ENCODE measurements at places on chromosomes 4 and X.

- peaks cover 26% of the 10 kb centered on the region for H3K27me3 ChIP-seq
- no peak for DNase-seq
- no peaks in the 10 kb centered on the region for H3K4me1 ChIP-seq
- no peak overlapping the region for H3K4me3 ChIP-seq
- no peak overlapping the region for H3K27ac ChIP-seq
These were observed 60.9 kb downstream of the SLC7A11 start for GRCh38 chr4:138181287-138181686.

GRCh38 chr4:128707864-128708263 is 101.6 kb upstream of the JADE1 start:
- H3K4me1 ChIP-seq = no peaks in the 10 kb centered on the region
- H3K27me3 ChIP-seq = no peaks in the 10 kb centered on the region
- H3K36me3 ChIP-seq = no peaks in the 10 kb centered on the region
- DNase-seq = no peak
- H3K4me3 ChIP-seq = no peak overlapping the region

- no peak for DNase-seq
- H3K4me3 ChIP-seq = no peak overlapping the region
- H3K27ac ChIP-seq = no peak overlapping the region
- no peaks in the 10 kb centered on the region for H3K36me3 ChIP-seq
- no peaks in the 10 kb centered on the region for H3K27me3 ChIP-seq
These were observed 293.5 kb downstream of the OPHN1 start for GRCh38 chrX:68139791-68140190.

DNA sequence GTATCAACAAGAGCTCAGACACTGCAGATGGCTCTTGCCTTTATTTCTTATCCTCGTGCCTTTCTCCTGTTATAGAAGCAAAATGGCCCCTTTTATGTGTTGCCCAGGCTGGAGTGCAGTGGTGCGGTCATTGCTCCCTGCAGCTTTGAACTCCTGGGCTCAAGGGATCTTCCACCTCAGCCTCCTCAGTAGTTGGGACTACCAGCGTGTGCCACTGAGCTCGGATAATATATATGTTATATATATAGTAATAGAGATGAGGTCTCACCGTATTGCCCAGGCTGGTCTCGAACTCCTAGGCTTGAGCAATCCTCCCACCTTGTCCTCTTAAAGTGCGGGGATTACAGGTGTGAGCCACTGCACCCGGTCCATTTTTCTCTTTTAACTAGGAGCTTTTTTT is 79.7 kb downstream of the TMEM131L start:
- peak overlapping the region; percentile 47 for H3K27ac ChIP-seq
- DNase-seq = no peak
- H3K4me3 ChIP-seq = no peak overlapping the region
- peaks cover 20% of the 10 kb centered on the region for H3K36me3 ChIP-seq
- H3K4me1 ChIP-seq = peaks cover 38% of the 10 kb centered on the region

DNA sequence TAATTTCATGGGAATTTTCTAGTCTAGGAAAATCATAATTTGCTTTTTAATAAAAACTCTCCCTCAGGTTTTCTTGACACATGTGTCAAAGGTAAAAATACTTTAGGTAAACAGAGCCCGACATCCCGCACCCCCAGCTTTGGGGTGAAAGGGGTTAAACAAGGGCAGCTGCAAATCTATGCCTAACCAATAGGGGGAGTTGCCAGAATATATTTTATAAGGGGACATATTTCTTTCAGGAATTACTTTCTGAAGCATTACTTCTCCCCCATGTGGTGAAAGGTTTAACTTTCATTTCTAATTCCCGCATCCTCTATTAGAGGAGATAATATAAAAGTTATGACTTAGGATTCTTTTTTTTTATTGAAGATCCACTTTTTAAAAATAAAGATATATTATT is 53.9 kb upstream of the HEPH start:
- peak; percentile 1 for DNase-seq
- H3K27ac ChIP-seq = no peak overlapping the region
- H3K27me3 ChIP-seq = no peaks in the 10 kb centered on the region
- no peak overlapping the region for H3K4me3 ChIP-seq
- peaks cover 4% of the 10 kb centered on the region for H3K4me1 ChIP-seq

- H3K4me1 ChIP-seq = no peaks in the 10 kb centered on the region
- H3K27ac ChIP-seq = no peak overlapping the region
- H3K27me3 ChIP-seq = peaks cover 4% of the 10 kb centered on the region
- no peaks in the 10 kb centered on the region for H3K36me3 ChIP-seq
These were observed 112.9 kb downstream of the MBNL3 start for GRCh38 chrX:132375941-132376340.

DNA sequence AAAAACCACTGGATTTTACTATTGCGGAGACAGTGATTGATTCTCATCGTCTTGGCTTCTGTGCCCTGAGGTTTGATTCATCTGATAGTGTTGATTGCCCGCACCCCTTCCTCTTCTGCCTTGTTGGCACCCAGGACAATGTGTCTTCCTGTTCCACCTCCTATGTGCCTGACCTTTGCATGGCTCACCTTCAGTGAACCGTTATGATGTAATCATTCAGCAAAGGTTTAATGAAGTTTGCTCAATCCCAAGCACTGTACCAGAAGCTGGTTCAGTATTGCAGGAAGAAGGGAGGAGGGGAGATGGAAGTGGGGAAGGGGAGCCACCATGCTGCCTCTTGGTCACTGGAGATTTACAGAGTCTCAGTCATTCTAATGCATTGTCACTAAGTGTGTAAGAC is 36.3 kb downstream of the PDGFRA start:
- no peak for DNase-seq
- H3K4me1 ChIP-seq = no peaks in the 10 kb centered on the region
- peaks cover 4% of the 10 kb centered on the region for H3K27me3 ChIP-seq
- no peaks in the 10 kb centered on the region for H3K36me3 ChIP-seq
- no peak overlapping the region for H3K4me3 ChIP-seq

DNA sequence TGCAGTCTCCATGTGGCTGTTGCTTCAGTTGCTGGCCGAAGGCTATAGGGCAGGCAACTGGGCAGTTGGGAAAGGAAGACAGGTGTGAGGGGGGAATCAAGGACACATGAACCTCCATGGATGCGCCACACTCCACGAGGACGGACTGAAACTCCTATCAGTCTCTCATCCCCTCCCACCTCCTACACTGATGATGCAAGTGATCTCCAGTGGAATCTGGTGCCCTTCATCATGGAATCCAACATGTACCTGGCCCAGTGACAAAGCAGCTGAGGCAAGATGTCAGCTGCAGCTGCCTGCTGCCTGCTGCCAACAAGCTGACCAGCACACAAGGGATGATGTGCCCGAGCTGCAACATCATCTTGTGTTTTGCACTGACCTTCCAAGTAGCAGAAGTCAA is 26.0 kb upstream of the MGST2 start:
- no peak overlapping the region for H3K27ac ChIP-seq
- H3K27me3 ChIP-seq = peaks cover 10% of the 10 kb centered on the region
- DNase-seq = no peak
- no peaks in the 10 kb centered on the region for H3K4me1 ChIP-seq
- no peak overlapping the region for H3K4me3 ChIP-seq

GRCh38 chr4:10281996-10282395 is 165.4 kb upstream of the WDR1 start:
- H3K4me3 ChIP-seq = no peak overlapping the region
- no peak overlapping the region for H3K27ac ChIP-seq
- no peaks in the 10 kb centered on the region for H3K4me1 ChIP-seq
- DNase-seq = no peak

- no peak for DNase-seq
- H3K36me3 ChIP-seq = no peaks in the 10 kb centered on the region
These were observed 65.0 kb downstream of the COQ2 start for GRCh38 chr4:83219344-83220331.

DNA sequence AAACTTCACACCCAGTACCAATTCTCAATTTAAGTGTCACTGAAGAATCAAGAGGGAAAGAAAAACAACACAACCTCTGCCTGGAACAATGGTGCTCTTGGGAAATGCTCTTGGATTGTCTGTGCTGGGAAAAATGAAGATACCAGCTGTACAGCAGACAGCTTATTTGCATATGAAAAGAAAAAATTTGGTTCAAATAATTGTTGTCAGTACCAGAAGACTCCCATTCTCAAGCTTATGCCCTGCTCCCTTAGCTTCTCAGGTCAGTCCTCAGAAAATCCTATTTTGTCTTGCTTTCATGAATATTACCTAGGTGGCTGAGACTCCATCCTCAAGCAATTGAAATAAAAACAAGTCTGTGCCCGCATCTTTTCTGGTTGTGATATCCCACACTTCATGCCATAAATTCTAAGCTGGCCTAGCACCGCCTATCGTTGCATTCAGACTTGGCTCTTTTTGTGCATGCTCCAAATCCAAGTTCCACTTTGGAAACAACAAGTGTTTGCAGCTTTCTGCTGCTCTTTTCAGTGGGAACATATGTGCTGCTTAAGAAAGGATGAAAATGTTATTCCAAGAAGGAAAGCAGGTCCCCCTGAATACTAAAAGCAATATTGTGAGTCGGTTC is 431.6 kb downstream of the INPP4B start:
- no peak for DNase-seq
- H3K36me3 ChIP-seq = no peaks in the 10 kb centered on the region
- H3K4me1 ChIP-seq = no peaks in the 10 kb centered on the region
- H3K4me3 ChIP-seq = no peak overlapping the region
- H3K27ac ChIP-seq = no peak overlapping the region

GRCh38 chrX:153420851-153421599 is 9.8 kb downstream of the ZFP92 start:
- peaks cover 9% of the 10 kb centered on the region for H3K27me3 ChIP-seq
- no peak for DNase-seq
- no peaks in the 10 kb centered on the region for H3K4me1 ChIP-seq
- no peak overlapping the region for H3K4me3 ChIP-seq

GRCh38 chr4:166458756-166459155 is 585.7 kb downstream of the TLL1 start:
- no peak for DNase-seq
- no peak overlapping the region for H3K27ac ChIP-seq
- H3K36me3 ChIP-seq = no peaks in the 10 kb centered on the region

- H3K4me1 ChIP-seq = peaks cover 22% of the 10 kb centered on the region
- no peak overlapping the region for H3K4me3 ChIP-seq
- no peak for DNase-seq
- H3K27me3 ChIP-seq = no peaks in the 10 kb centered on the region
- no peak overlapping the region for H3K27ac ChIP-seq
These were observed 15.9 kb downstream of the NSD2 start for GRCh38 chr4:1887052-1887451.

- DNase-seq = no peak
- no peak overlapping the region for H3K4me3 ChIP-seq
- no peaks in the 10 kb centered on the region for H3K27me3 ChIP-seq
- no peak overlapping the region for H3K27ac ChIP-seq
These were observed 26.3 kb downstream of the RWDD4 start for GRCh38 chr4:183632689-183633088.

DNA sequence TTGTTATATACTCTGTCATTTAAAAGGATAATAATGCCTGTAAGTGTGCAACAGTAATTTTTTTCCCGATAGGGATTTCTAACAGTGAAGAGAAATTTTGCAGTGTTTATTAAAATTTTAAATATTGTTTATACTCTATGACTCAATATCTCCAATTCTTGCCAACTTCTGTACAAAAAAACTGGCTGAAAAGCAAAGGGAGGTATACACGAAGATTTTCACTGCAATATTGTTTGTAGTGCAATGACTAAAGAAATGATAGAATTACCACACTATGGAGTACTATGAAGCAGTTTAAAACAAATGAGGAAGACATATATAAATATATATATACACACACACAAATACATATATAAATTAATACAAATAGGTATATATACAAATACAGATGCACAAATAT is 187.9 kb upstream of the IL15 start:
- no peaks in the 10 kb centered on the region for H3K36me3 ChIP-seq
- no peak overlapping the region for H3K4me3 ChIP-seq
- H3K27me3 ChIP-seq = no peaks in the 10 kb centered on the region
- no peak overlapping the region for H3K27ac ChIP-seq
- DNase-seq = no peak
- no peaks in the 10 kb centered on the region for H3K4me1 ChIP-seq
